ENCODE measurements at places on chromosomes 2 and 18.
A peak's percentile ranks its signal among the peaks of the same experiment; 100 is the strongest.

- no peak for DNase-seq
Measured at GRCh38 chr2:224020523-224020922, 18.6 kb downstream of the SERPINE2 start.

GRCh38 chr2:37456479-37456878 lies 112.0 kb downstream of the QPCT start:
- peak; percentile 34 for DNase-seq

DNA sequence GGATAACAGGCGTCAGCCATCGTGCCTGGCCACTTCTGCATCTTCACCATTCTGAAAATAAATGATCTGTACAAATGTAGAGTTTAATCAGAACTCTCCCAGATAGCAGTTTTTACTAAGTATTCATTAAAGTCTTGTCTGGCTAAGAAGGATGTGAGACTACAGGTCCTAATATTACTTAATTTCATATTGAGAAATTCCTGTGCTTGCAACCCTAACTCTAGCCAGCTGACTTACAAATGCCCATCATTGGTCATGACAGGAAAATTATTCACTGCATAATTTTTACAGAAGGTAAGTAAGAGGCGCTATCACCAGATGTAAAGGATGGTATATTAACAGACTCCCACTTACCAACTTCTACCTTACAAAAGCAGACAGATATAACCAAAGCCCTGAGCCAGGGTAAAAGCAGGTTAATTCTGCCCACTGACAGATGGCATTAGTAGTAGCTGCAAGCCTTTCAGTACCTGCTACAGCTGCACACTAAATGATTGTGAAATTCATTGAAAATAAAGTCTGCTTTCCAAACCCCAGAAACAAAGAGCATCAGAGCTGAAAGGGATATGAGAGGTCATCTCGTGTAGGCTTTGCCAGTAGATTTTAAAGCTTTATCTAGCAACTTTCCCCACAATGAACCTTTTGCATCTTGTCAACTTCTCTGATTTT lies 271.3 kb upstream of the STON1 start:
- no peak for DNase-seq

DNA sequence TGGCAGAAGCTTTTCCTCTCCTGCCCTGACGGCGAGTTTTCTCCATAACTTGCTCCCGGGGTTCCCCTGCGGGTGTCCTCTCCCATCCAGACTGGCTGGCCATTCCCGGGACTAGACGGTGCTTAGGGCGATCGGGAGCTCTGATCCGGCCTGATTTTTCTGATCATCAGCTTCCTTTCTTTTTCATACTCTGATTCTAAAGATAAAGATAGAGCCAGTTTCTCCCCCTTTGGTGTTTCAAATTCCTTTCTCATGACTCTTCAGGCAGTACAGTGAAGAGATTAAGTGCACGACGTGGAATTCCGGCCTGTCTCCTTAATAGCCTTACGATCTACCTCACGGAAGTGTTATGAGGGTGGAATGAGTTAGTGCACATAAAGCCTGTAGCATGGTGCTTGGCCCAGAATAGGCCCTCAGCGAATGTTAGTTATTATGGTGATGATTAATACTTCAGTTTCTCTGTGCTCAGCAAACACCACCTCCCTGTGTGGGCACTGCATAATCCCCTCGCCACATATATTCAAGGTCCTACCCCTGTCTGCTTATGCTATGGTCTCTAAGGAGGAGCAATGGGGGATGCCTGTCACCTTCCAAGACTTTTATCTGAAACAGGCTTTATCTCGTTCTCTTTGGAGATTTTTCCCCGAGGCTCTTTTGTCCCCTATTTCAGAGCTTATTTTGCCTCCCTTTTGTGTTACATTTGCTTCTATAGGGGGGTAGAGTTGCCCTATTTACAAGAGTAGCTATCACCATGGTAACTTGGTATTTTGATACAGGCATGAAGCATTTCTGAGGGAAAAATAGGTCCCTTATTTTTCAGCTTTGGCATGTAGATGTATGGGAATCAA lies 254.8 kb downstream of the CDH2 start:
- DNase-seq: peak; percentile 97

DNA sequence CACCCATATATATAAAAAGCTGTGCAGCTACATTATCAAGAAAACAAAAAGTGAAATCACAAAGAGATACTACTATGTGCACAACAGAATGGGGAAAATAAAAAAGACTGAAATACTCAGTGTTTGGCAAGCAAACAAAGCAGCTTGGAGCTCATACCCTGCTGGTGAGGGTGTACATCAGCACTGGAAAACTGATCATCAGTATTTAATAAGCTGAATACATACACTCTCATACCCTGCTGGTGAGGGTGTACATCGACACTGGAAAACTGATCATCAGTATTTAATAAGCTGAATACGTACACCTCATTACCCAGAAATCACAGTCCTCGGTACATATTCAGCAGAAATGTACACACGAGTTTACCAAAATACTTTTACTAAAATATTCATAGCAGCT lies 220.8 kb downstream of the SPP2 start:
- DNase-seq: no peak
